GM20000 (cell line): ENCODE measurements at places on chromosomes 12 and 14.

DNA sequence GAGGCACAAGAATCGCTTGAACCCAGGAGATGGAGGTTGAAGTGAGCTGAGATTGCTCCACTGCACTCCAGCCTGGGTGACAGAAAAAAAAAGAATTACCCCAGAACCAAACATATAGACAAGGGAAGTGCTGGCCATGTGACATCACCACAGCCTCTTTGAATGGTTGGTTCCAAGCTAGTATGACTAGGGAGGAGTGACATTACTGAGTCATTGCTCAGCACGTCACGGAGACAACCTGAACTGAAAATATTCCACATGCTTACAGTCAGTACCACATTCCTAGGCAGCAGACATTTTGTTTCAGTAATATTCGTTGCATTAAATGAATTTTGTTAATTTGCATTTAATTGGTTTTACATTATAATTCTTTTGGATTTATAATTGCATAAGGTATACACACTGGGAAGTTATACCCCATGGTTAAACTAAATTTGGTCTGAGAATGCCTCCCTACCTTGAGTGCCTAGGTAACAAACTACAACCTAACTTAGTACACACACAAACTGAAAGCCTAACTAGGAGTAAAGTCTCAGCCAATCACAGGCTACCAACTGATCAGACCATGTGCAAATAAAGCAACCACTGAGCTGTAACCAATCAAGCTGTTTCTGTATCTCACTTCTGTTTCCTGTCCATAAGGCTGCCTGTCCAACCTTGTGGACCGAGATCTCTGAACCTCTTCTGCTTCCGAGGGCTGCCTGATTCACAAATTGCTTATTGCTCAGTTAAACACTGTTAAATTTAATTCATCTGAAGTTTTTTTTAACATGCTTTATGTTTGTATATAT lies 164.4 kb downstream of the CAND1 start:
- DNase-seq: no peak

DNA sequence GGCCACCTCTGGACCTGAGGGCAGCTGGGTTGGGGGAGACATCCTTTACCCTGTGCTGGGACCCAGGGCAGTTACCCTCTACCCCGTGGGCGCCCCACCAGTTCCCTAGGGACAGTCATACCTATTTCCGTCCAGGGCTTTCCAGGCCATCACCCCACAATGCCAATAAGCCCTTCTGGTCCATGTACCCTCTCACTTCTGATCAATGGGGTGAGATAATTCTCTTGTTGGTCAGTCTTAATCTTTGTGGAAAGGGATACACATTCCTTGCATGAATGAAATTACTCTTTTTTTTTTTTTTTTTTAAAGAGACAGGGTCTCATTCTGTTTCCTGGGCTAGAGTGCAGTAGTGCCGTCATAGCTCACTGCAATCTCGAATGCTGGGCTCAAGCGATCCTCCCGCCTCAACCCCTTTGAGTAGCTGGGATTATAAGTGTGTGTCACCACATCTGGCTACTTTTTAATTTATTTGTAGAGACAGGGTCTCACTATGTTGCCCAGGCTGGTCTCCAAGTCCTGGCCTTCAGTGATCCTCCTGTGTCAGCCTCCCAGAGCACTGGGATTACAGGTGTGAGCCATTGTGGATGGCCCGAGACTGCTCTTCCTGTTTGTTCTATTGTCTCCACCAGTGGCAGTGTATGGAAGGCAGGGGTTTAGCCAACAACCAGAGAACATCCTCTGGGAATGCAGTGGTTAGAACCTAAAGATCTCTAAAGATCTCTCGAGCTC lies 46.3 kb upstream of the STON2 start:
- DNase-seq: no peak

DNA sequence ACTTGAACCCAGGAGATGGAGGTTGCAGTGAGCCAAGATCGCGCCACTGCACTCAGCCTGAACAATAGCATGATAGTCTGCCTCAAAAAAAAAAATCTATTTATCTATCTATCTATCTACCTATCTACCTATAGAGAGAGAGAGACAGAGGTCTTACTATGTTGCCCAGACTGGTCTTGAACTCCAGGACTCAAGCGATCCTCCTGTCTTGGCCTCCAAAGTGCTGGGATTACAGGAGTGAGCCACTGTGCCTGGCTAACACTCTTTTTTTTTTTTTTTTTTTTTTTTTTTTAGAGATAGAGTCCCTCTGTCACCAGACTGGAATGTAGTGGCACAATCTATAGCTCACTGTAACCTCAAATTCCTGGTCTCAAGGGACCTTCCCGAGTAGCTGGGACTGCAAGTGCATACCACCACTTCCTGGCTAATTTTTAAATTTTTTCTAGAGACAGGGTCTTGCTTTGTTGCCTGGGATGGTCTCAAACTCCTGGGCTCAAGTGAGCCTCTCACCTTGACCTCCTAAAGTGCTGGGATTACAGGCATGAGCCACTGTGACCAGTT lies 1.9 kb downstream of the FAM186A start:
- DNase-seq: no peak

- no peak for DNase-seq
Measured at GRCh38 chr14:65153101-65153500, 50.8 kb upstream of the MAX start.

GRCh38 chr12:113816866-113817265 lies 149.3 kb downstream of the RBM19 start:
- no peak for DNase-seq

DNA sequence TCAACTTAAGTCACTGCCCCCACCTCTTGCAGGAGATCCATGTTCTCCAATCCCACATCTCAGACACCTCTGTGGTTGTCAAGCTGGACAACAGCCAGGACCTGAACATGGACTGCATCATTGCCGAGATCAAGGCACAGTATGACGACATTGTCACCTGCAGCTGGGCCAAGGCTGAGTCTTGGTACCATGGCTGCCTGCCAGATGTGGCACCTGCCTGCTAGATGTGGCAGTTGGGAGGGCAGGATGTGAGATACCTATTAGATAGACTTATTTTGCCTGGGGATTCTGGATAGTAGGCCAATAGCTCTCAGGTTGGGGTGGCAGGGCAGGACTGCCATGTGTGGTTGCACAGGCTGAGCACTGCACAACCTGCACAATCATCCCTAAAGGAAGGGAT lies 7.9 kb upstream of the KRT86 start:
- no peak for DNase-seq

DNA sequence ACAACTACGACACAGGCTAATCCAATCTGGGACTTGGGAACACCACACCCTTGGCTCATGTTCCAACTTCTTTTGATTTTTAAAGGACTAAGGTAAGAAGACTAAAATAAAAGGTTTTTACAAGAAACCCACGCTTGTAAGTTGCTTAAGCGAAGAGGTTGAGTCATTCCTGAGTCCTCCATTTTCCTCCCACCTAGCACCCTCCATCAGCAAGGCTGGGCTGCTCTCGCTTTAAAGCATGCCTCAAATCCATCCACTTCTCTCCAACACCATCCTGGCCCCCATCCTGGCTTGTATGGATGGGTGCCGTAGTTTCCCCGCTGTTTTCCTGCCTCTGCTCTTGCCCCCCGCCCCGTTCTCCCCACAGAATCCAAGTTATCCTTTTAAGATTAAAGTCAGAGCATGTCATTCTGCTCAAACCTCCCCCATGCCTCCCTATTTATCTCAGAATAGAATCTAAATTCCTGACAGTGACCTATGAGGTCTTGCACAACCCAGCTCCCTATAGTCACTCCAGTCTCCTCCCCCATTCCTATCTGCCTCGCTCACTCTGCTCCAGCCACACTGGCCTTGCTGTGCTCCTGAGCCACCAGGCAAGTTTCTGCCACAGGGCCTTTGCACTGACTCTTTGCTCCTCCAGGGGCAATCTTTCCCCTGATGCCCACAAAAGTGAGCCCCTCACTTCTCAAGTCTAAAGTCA lies 34.5 kb downstream of the SCARB1 start:
- no peak for DNase-seq

DNA sequence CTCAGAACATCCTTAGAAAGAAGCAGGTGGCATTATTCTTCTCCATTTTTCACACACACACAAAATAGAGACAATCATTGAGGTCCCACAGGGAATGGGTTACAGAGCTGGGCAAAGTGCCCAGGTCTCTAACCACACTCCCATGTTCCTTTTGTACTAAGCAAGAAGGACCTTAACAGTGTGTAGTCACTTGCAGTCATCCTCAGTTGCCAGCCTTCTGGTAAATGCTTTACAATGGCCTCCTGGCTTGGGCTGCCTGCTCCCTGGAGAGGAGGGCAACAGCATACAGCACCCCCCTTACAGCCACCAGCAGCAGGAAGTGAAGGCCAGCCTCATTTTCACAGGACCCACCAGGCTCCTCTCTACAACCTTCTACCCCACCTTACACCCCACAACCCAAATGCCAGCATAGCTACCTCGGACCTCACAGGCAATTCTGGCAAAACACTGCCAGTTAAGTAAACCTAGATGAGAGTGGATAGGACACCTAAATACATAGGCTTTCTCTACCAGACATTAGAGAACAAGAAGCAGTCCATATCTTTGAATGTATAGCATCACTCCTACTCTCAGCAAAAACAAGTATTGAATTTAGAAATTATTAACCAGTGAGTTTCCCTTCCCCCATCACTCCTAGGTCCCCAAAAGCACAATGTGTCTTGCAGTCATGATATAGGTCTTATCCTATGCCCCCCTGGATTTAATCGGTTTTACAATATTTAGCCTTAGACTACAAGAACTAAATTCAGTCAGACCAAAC lies 88.1 kb downstream of the PPP2R5E start:
- DNase-seq: no peak
